Stimulated activated CD8-positive, alpha-beta memory T cell treated with anti-CD3 and anti-CD28 coated beads, Interleukin-15, amount 100 ng/mL, for 48 hours (primary cell): ENCODE measurements at places on chromosomes 12 and 14.

DNA sequence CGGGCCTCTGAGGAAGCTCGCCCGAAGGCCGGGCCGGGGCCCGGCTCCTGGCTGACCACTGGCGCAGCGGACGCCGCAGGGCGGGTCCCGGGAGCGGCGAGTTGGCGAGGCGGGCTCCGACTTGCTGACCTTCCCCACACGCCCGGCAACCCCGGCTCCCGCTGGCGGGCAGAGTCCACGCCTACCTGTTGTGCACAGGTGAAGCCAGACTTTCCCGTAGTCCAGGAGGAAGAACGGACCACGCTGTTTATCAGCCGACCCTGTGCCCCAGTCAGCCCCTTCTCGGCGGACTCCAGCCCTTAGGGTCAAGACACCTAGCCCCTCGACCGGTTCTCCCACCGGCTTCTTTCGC, 407 bp downstream of the HEATR5A start:
- DNase-seq = no peak

GRCh38 chr14:20429801-20430669, 5.9 kb downstream of the KLHL33 start:
- DNase-seq = no peak

GRCh38 chr12:113261847-113262470, 40.7 kb downstream of the TPCN1 start:
- DNase-seq = no peak

GRCh38 chr12:106275458-106275857, 27.1 kb upstream of the TCP11L2 start:
- no peak for DNase-seq

GRCh38 chr14:54889919-54890318, 12.7 kb downstream of the GCH1 start:
- no peak for DNase-seq

DNA sequence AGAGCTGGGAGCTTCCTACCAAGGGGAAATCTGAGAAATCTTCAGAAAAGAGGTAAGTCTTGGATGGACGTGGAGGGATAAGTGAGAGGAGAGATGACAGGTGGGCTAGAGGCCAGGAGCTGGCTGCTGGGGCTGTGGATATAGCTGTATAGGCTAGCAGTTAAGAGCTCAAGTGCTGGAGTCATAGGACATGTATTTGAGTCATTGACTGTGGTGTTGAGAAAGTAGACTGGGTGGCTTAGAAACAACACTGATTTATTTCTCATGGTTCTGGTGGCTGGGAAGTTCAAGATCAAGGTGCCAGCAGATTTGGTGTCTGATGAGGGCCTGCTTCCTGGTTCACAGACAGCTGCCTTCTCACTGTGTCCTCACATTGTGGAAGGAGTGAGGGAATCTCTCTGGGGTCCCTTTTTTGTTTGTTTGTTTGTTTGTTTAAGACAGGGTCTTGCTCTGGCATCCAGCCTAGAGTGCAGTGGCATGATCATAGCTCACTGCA, 151.1 kb upstream of the FUT8 start:
- DNase-seq = no peak

- no peak for DNase-seq
These were observed at the start of gene KLHL33 for GRCh38 chr14:20435582-20436362. Gene KLHL33 (minus strand): TSS chr14:20436166. CDS start chr14:20435811, 355 bp downstream.

DNA sequence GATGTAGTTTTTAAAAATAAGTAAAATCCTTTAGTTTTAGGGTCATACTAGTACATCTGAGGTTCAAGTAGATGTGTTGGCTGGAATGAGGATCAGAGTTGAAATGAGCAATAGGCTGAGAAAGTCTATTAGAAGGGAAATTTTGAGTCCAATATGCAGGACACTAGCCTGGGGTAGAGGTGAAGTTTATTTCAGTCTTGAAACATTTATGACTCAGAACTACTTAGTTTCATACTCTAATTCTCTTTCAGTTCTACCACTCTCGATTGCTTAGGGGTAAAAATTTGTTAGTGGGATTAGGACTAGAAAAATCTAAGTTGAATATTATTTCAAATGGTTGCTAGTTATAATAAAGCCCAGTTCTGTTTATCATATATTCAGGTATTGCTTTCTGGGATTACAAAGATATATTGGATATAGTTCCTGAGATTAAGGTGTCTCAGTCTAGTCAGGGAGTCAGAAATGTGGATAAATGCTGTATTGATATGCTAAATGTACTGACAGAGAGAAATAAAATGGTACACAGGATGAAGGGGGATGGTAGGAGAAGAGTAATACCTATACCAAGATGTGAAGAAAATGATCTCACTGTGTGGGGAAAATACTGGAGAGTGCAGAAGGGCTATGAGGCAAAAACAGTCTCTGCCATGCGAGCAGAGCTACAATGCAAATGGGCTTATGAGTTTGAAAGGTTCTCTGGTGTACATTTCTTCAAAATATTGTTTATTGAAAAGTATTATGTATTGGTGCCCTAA, 395.8 kb upstream of the FBXO33 start:
- DNase-seq = no peak

DNA sequence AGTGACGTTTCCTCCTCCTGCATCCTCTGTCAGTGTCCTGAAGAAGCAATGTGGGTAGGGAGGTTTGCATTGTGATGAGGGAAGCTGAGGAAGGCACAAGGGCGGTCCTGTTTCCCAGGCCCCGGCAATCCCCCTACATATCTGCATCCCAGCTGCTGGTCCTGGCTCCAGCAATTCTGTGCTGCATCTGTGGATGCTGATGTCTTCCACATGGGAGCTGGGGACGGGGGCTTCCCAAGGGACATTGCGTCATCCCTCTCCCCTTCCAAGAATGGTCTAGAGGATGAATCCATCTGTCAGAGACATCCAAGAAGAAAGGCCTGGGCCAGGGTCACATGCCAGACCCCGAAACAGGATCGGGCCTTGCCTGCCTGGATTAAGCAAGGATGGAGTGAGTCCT, 52.1 kb downstream of the TSPAN11 start:
- DNase-seq = no peak

DNA sequence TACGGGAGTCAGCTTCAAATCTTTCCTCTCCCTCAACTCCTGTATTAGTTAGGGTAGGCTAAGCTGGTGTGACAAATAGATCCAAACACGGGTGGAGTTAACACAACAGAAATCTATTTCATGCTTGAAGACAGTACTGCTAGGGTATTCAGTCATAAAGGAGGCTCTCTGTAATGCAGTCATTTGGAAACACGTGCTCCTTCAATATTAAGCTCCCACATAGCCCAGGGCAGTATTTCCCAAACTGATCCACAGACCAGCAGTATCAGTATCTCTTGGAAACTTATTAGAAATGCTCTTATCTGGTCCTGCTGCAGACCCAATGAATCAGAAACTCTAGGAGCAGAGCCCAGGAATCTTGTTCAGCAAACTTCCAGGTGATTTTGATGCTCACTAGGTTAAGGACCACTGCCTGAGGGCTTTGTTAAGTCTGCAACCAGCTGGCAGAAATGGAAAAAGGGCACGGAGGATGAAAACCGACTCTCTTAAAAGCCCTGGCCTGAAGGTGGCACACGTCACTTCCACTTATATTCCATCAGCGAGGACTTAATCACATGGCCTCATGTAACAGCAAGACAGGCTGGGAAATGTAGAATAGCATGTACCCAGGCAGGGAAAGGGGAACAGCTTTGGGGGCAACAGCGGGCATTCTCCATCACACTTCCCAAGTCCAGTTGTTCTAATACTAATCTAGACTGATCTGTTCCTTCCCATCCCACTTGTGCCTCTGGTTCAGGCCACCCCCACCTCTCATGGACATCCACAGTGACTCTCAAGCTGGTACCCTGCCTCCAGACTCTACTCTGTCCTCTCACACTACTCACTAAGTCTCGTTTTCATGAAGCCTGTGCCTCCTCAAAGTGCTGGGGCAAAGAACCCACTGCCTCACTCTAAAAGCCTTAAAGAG, 38.2 kb upstream of the RIC8B start:
- DNase-seq = no peak

DNA sequence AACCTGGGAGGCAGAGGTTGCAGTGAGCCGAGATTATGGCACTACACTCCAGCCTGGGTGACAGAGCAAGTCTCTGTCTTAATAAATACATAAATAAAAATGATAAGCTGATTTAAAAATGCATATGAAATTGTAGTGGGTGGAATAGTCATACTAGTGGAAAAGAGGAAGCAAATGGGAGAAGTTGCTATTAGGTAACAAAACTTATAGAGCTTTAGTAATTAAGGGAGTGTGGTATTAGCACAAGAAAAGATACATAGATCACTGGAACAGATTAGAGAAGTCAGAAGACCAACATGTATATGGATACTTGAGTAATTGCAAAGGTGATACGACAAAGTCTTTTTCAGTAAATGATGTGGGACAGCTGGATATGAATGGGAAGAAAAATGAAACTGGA, 26.5 kb downstream of the TECPR2 start:
- no peak for DNase-seq

GRCh38 chr14:97747316-97747715, 950.1 kb downstream of the VRK1 start:
- DNase-seq = no peak

- peak; percentile 75 for DNase-seq
These were observed at the start of gene CRADD for GRCh38 chr12:93677195-93678064. Gene CRADD (plus strand): TSS chr12:93677375.

GRCh38 chr14:88297306-88297705, 25.8 kb downstream of the KCNK10 start:
- no peak for DNase-seq

- DNase-seq = peak; percentile 30
These were observed 933.8 kb downstream of the TMEM121 start for GRCh38 chr14:106459971-106460730.
